ENCODE measurements at places on chromosomes 1 and 21.

GRCh38 chr1:63405021-63405420 lies 37.6 kb downstream of the ALG6 start:
- DNase-seq, result no peak

DNA sequence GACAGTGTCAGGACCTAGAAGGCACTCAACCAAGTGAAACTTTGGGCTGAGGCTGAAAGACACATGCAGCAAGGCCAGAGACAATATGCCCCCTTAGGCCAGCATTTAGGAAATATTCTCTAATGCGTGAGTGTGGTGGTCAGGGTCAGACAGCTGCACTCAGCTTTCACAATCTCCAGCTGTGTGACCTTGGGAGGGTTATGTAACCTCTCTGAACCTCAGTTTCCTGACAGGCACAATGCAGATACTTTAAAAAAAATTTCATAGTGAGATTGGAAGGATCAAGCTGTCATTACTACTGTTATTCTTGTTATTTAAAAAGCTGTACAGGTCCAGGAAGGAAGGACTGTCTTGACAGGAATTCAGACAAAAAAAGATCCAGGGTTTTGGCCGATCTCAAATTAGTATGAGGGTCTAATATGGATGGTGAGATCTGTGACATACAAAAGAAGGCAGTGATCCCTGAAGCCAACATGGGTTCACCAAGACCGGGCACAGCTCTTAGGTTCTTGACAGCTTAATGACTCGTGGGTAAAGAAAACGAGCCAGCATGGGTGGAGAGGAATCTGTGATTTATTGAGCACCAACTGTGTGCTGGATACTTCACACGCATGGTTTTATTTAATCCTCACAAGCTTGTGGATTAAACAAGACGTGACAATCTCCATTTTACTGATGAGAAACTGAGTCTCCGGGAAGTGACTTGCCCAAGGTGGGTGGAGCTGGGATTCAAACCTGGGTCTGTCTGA lies 54.6 kb upstream of the POU3F1 start:
- no peak for DNase-seq

GRCh38 chr1:4132352-4133296 lies 232.6 kb upstream of the C1orf174 start:
- DNase-seq, result no peak

DNA sequence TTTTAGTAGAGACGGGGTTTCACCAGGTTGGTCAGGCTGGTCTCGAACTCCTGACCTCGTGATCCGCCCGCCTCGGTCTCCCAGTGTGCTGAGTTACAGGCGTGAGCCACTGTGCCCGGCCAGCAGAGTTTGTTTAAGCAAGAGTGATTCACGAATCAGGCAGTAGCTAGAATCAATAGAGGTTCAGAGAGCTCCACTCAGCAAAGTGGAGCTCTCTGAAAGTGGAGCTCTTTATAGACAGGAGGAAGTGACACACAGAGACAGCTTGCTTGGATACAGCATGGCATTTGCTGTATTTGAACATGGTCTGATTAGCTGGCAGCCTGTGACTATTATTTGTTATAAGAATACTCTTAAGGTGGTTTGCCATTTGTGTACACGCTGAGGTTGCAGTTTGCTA lies 27.1 kb upstream of the CD34 start:
- no peak for DNase-seq

DNA sequence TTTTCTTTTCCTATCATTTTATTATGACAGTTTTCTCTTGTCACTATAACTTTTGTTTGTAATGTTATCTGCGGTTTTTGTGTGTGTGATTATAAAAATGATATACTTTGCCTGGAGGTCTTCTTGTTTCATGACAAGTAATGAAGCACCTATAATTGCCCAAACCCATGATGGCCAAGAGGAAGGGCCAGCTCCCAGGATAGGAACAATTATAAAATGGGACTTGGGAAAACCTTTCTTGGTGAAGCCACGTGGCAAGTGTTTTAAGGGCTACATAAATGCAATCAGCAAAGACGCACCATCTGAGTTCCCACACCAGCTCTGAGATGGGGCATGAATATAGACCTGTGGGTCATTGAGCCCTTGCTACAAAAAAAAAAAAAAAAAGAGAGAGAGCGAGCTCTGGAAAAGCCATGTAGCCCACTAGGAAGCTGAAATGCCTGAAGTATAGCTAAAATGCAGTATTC lies 462.6 kb upstream of the RUNX1 start:
- DNase-seq, result no peak

GRCh38 chr1:33346927-33347649 lies 26.2 kb upstream of the A3GALT2 start:
- DNase-seq, result no peak

DNA sequence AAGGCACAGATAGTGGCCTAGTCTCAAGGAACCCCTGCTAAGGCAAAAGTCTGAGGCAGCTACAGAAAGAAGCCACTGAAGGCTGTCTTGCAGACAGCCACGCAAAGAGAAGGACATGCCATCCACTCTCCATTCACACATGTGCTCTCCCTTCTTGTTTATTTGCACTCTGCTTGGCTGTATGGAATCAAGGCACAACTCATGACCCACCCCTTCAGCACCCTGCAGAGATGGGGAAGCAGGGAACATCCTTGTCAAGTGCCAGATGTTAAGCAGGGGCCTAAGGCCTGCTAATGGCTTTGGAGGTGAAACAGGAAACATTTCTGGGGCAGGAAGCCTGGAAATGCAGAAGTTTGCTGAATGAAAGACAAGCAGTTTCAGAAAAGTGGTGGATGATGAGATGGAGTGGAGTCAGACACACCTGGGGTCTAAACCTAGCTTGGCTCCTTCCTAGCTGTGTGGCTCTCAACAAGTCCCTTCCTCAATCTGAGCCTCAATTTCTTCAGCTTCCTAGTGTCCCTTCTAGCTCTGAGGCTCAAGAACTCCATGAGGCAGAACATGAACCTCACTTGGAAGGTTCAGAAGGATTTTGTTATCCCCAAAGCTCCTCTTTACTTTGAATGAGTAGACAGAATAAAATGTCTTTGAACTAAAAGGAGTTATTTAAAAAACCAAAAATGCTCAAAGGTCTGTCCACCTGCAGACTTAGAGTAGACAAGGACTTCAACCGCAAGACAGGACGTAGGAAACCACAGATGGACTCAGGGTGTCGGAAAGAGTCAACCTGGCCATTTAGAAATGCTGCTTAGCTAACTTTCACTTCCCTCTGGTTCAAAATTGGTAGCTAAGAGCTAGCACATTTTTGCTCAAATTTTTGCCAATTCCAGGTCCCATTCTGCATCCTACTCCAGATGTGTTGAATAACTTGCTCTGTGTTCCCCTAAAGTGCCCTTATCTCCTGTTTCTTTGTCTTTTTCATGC lies 283.1 kb downstream of the PLPP3 start:
- no peak for DNase-seq

- no peak for DNase-seq
Measured at GRCh38 chr21:33029975-33030461, 4.3 kb downstream of the OLIG2 start.

DNA sequence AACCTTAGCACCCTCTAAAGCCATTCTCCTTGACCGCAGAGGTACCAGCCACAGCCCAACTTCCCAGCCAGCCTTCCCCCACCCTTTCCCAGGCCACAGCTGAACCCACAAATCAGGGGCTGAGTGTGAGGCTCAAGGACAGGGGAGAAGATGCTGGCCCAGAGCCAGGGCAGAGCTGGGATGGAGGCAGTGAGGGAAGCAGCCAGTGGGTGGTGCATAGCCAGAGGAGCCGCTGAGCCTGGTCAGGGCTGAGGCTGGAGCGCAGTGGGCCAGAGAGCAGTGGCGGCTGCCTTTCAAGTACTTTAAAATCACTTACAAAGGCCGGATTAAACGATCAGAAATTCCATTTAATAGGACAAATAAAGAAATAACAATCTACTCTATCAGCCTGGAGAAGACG lies 36.3 kb downstream of the DMAP1 start:
- no peak for DNase-seq

DNA sequence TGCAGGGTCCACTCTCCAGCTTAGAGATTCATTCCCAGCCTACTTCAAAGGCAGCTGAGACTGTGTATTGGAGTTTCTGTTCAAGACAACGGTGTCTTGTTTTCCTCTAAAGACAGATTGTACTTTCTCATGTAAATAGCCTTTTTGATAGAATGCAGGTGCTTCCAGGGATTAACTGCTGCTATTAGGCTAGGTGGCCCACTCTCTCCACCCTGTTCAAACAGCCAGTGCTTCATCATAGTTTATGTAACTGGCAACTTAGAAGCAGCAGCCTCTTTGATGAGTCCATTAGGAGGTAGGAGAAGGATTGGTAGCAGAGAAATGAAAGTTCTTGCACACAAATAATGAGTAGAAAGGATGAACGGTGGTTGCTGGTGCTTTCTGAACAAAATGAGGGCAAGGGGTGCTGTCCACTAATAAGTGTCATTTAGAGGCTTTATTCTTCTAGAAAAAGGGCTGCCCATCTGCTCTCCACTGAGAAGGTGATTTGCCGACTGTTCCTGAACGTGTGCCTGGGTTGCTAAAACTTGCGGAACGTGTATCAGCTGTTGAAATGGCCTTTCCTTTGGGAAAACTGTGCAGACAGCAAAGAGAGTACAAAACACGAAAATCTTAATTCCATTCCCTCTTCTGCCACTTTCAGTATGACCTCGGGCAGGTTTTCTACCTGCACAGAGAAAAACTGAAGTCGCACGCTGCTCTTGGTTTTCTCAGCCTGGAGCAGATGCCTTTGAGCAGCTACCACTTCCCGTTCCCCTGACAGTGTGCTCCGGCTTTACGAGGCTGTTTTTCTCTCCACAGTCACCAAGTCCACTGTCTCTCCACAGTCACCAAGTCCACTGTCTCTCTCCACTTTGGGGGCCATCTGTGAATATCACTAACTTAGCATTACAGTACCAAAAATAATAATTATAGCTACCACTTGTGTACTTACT lies 228.9 kb downstream of the KIF26B start:
- no peak for DNase-seq

DNA sequence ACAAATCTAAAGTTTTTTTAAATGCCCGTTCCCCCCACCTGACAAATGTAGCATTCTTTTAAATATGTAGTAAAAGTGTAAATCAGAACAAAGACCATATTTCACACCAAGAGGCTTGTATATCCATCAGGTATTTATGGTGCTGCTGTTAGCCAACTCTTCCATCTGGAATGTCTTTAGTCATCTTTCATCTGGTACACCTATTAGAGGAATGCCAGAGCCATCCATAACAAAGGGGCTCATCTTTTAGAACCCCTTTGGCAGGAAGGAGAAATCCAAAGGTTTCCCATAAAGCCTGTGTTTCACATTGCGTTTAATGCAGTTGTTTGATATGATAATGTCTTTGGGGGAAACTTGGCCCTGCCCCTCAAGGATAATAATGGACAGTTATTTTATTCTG lies 79.3 kb upstream of the C1orf87 start:
- no peak for DNase-seq

DNA sequence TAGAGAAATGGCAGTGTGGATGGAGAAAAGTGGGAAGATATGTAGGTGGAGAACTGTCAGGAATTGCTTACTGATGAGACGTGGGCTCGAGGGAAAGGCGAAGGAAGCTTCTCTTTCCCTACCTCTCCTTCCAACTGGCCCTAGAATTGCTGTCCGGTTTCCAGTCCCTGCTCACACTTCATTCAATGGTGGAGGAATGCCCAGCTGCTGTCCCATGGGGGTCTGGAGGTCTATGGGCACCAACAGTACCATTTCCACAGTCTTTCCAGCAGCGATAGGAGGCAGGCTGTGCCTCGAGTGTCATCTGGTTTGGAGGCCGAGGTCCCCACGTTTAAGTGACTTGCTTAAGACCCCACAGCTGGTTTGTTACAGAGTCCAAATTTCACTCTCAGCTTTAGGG lies 31.5 kb upstream of the CD1D start:
- no peak for DNase-seq

- no peak for DNase-seq
Measured at GRCh38 chr21:36254106-36254941, 65.7 kb upstream of the MORC3 start.

- DNase-seq, result no peak
Measured at GRCh38 chr1:16122350-16122881, 33.5 kb downstream of the EPHA2 start.

DNA sequence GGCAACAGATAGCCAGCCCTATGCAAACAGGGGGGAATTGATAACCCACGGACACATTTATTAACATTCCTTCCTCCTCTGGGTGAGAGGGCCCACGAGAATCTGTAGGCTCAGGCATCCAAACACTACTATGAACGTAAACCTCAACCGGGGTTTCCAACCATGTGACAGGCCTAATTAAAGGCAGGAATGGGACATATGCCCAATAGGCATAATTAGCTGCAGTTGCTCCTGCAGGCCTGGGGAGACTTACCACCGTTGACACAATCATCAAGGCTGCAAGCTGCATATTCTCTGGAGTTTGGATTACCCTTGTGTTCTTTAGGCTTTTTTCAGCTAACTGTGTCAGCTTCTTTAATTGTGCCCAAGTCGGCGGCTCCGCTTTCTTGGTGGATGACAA lies 22.2 kb upstream of the GBP1 start:
- no peak for DNase-seq

- no peak for DNase-seq
Measured at GRCh38 chr1:84402060-84402459, 3.8 kb downstream of the DNASE2B start.

- DNase-seq, result no peak
Measured at GRCh38 chr1:13950637-13951036, 250.6 kb downstream of the PRDM2 start.

GRCh38 chr1:77888781-77889642 lies 588 bp downstream of the NEXN start:
- DNase-seq, result no peak

DNA sequence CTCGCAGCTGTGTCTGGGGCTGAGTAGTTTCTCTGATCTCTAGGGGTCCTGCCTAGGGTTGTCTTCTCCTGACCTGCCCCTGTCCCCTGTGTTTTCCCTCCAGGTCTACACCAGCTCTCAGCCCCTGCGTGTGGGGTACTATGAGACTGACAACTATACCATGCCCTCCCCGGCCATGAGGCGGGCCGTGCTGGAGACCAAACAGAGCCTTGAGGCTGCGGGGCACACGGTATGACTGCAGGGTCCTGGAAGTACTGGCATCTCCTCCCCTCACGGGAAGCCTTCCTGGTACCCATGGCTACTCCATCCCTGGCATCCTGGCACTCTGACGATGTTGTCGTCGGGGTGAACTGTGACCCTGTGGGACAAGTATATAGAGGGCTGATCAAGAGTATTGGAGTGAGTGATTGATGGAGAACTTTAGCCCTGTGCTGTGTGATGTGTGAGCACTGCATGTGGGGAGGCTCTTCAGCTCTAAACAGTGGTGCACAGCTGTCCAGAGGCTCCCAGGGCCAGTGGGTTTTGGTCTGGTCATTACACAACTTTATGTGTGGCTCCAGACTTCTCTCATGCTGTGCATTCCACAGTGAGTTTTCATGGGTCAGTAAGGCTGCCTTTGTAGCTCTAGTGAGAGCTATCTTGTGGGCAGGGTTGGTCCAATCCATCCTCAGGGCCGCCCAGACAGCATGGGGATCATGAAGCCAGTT lies 14.4 kb downstream of the FAAH start:
- no peak for DNase-seq

GRCh38 chr1:8962812-8963530 lies 17.3 kb downstream of the CA6 start:
- DNase-seq, result no peak

- no peak for DNase-seq
Measured at GRCh38 chr1:221442056-221442455, 299.8 kb downstream of the DUSP10 start.

GRCh38 chr1:154837034-154837671 lies 32.9 kb downstream of the KCNN3 start:
- DNase-seq, result no peak
